ENCODE measurements at places on chromosomes 16 and 17.

- no peak for DNase-seq
Observed at GRCh38 chr17:10836966-10837590, 809 bp downstream of the PIRT start.

DNA sequence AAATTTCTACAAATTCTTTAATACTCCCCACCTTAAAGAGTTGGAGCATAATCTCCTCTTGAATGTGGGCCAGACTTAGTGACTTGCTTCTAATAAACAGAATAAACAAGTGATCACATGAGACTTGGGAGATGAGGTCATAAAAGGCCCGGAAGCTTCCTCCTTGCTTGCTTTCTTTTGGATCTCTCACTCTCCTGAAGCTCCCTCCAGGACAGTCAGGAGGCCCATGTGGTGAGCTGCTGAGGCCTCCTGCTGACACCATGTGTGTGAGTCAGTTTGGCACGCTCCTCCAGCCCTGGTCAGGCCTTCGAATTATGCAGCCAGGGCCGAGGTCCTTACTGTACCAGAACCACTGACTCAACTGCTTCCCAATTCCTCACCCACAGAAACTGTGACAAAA is 53.2 kb downstream of the NDEL1 start:
- DNase-seq, result no peak

DNA sequence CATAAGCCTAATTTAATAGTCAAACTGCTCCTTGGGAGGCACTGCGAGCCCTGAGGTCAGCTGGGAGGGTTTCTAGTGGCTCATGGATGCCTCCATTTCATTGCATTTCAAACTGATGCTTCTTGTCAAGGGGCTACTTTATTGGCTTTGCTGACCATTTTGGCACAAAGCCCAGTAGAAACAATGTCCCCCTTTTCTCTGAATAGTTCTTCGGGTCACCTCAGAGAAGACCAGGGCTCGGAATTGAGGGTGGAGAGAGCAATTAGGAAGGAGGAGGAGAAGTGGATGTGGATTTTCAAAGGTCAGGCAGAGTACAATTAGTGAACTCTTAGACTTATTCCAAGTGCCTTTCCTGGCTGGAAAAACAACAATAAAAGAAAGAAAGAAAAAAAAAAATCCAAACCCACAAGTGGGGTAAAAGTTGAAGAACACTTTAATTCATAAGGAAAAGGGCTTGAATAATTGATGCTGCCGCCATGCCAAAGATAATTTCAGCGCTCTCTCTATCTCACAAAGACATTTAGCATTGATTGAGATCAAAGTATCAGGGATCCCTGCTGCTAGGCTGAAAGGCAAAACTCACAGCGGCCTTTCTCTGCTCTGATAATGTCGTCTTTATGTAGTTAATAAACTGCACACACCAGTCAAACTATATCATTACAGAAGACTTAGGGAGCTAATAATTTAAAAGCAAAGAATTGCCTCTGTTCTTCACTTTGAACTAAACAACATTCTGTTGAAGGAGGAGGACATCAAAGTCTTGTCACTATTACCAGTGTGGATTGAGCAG is 122.7 kb downstream of the RGS9 start:
- DNase-seq, result no peak

DNA sequence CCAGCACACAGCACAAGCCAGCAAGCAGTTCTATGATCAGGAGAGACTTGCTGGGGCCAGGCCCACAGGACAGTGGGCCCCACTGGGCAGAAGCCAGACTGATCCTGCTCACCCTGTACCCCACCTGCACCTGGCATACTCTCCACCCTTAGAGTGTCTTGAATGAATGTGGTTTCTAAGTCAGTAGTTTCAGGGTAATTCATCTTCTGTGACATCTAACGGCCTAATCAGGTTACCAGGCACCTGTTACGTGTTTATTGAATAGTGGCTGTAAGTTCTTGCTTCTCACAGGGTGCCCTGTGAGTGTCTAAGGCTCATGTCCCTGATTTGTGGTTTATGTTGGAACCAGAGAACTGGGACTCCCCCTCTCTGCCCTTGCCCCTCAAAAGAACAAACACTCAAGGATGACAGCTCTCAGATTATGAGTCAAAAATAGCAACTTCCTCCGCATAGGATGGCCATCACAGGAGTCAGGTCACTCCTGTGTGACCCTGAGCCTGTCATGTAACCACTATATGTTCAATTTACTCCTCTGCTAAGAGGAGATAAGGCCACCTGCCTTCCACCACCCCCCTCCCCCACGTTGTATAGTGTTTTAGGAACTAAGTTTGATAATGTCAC is 7.0 kb upstream of the OR2C1 start:
- no peak for DNase-seq

- no peak for DNase-seq
Observed at GRCh38 chr16:75222271-75222783, 3.5 kb downstream of the CTRB1 start.

- DNase-seq, result no peak
Observed at GRCh38 chr17:31926100-31926729, 10.6 kb upstream of the SUZ12 start.

GRCh38 chr16:12575288-12575687 is 228.4 kb downstream of the CPPED1 start:
- DNase-seq, result no peak

GRCh38 chr16:85557083-85557970 is 55.8 kb upstream of the GSE1 start:
- DNase-seq, result no peak

- DNase-seq, result no peak
Observed at GRCh38 chr17:81868674-81869220, 2.4 kb downstream of the ARHGDIA start.

DNA sequence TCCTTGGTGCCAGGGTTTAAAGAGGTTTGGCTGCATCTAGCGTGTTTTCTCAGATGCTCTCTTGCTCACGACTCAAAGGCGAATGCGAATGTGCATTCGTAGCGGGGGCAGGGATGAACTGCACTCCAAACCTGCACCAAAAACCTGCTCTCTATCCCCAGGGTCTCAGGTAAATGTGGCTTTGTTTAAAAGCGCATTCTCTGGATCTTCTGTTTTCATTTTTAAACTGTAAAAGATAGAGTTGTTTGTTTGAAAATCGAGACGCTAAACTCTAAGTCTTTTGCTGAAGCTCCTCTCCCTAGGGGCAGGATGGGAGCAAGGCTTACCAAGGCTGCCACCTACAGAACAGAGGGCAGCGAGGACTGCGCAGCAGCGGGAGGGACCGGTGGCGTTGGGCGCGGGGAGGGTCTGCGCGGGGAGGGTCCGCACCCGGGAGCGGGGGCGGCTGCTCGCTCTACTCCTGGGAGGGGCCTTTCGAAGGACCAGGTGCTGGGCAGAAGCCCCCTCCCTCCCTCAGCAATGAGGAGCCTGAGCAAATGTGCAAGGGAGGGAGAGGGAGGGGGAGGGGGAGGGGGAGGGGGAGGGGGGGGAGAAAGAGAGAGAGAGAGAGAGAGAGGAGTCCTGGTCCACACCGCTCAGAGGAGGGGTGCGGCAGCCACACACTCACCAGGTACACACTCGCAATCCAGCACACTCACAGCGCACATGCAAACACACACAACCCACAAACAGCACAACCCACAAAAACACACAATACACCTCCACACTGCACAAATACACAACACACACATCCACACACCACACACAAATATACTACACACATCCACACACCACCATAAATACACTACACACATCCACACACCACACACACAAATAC is 142.8 kb downstream of the GRIN2A start:
- no peak for DNase-seq

- DNase-seq, result no peak
Observed at GRCh38 chr16:69100071-69100691, 5.3 kb upstream of the HAS3 start.

Data from skin of body (tissue), 3 donors.